ENCODE measurements at places on chromosomes 6 and 20.

GRCh38 chr6:30724906-30725667 lies 4.9 kb downstream of the TUBB start:
- DNase-seq, result no peak

GRCh38 chr6:112086744-112087135 lies 542 bp downstream of the TUBE1 start:
- DNase-seq, result no peak

GRCh38 chr6:40164345-40164755 lies 230.1 kb upstream of the MOCS1 start:
- DNase-seq, result no peak

GRCh38 chr20:11098888-11099287 lies 425.1 kb upstream of the JAG1 start:
- DNase-seq, result no peak

DNA sequence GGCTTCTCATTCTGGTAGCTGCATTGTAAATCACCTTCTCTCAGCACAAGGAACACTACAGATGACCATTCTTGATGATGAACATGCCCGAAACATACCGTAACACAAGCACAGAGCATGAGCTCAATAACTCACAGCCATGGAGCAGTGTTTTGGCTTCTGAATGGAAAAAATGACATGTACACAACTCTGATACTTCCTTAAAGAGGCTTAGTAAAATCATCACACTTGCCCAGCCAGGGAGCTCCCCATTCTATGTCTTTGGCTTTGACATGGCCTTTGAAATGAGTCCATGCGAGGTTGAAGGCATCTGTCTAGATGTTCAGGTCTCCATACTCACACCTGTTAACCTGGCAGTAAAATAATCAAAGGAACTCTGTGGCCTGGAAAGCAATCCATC lies 87.6 kb downstream of the MYB start:
- DNase-seq, result no peak

GRCh38 chr20:38144974-38145728 lies 19.9 kb downstream of the TGM2 start:
- DNase-seq, result no peak

GRCh38 chr6:98711380-98711779 lies 123.0 kb upstream of the POU3F2 start:
- DNase-seq, result no peak

- no peak for DNase-seq
Observed at GRCh38 chr6:7111095-7111690, 3.4 kb downstream of the RREB1 start.

DNA sequence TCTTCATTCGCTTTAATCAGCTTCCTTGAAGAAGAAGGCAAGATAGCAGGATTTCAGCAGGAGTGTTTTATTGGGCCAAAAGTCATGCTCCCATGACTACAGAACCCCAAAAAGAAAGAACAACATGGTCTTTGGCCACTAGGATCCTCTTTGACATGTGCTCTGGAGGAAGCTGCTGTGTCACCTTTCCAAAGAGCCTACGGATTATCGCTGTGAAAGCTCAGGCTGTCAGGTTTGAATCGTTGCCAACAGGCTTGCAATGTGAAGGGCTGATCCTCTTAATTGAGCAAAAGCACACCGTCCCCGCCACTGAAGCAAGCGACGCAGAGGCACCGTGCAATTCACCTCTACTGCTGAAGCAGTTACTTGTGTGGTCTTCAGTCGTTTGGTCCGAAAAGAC lies 29.0 kb downstream of the MYLIP start:
- DNase-seq, result no peak

DNA sequence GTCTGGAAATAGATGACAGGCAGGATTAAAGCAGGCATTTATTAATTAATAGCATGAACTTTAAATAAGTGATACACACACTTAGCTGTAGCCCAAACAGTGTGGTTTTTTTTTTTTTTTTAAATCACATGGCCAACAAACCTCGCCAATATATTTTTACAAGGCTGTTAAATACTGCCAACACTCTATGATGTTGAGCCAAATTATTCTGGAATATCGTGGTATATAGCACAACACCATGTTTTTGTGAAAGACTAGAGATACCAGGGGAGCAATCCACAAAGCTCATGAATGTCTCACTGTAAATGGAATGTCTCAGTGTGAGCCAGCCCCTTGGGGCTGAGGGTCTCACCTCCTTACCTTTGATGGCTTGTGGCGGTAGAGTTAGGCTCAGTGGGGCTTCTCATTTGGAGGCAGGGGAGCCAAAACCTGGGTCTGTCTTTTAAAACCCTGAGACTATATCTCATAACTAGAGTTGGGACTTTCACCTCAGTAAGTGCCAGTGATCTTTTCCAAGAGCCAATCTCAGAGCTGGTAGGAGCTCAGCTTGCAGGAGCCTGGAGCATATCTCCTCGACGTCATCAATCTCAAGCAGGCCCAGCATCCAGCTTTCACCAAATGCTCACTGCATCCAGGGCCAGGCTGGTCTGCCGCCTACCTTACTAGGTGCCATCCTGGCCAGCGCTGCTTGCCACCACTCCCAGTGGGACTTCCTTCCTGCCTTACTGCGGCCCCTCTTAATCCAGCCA lies 78.5 kb upstream of the FAM184A start:
- no peak for DNase-seq

DNA sequence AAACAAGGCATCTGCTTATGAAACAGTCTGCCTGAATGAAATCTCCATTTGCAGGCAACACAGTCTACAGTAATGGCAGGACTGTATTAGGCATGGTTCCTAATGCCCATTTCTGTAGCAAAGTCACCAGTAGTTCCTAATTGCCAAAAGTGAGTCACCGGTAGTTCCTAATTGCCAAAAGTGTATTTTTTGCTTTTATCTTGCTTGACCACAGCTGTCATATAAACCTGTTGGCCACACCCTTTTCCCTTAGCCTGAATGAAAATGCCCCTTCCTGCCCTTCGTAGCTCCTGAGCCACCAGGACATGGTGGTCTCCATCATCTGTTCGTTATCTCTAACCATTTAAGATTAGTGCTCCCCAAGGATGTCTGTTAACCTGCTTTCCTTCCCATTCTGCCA lies 34.5 kb downstream of the MTHFD1L start:
- no peak for DNase-seq

- no peak for DNase-seq
Observed at GRCh38 chr6:127997496-127998164, 96.8 kb upstream of the THEMIS start.

DNA sequence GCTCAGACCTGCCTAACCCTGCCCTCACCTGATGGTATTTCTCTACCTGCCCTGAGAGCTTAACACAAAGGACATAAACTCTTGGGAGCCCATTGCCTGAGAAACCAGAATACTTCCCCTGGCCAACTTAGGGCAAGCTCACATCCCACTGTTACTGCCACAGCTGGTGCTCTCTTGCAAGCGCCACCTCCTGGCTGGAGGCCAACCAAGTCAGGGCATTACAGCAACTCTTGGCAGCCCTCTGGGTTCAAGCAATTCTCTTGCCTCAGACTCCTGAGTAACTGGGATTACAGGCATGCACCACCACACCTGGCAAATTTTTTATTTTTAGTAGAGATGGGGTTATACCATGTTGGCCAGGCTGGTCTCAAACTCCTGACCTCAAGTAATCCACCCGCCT lies 70.1 kb downstream of the HECA start:
- DNase-seq, result no peak

- DNase-seq, result no peak
Observed at GRCh38 chr6:109083657-109084056, 11.0 kb downstream of the SESN1 start.

- peak; percentile 57 for DNase-seq
Observed at GRCh38 chr6:26327450-26328264, 37.3 kb upstream of the BTN3A2 start.

DNA sequence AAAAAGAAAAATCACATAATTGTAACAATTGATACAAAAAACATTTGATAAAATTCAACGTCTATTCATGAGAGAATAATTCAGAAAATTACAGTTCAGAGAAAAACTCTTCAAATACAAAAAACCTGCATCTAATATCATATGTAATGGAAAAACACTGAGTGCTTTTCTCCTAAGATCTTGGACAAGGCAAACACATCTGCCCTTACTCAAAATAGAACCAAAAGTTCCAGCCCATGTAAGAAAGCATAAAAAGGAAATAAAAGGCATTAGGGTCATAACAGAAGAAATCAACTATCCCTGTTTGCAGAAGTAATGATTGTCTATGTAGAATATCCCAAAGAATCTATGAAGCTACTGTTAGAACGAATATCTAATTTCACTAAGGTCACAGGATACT lies 721.4 kb downstream of the RFPL4B start:
- no peak for DNase-seq

GRCh38 chr6:42404484-42404883 lies 47.2 kb downstream of the TRERF1 start:
- DNase-seq, result no peak

GRCh38 chr20:10673176-10673841 lies 490 bp downstream of the JAG1 start:
- no peak for DNase-seq

DNA sequence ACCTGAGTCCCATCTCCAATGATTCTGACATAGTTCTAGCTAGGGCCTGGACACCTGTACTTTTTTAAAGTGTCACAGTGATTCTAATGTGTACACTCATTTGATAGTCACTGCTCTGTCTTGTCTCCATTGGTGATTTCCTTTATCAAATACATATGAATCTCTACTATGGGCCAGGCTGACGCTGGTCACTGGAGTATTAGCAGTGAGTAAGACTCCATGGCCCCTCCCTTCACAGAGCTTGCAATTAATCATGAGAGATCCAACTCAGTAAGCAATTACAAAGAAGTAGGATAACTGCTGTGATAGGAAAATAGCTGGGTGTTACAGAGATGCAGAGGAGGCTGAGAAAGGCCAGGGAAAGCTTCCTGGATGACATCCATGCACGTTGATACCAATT lies 19.3 kb upstream of the SASH1 start:
- no peak for DNase-seq

GRCh38 chr20:23024701-23025100 lies 10.4 kb upstream of the SSTR4 start:
- DNase-seq, result no peak

DNA sequence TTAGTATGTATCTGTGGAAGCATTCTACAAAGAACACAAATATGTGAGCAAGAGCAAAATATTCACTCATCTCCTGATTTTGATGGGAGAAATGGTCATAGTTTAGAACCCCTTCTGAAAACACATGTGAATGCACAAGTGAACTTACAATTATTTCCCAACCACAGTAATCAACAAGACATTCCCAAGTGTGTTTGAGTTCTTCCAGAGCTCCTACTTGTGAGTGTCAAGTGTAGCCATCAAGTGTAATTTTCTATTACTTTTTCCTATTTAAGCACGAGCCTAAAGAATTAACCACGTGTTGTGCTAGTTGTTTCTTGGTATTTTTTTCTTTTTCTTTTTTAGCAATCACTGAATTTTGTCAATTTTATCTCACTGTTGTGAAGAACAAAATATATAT lies 402.3 kb downstream of the NKAIN2 start:
- DNase-seq, result no peak

GRCh38 chr20:57030611-57031600 lies 235.5 kb downstream of the BMP7 start:
- no peak for DNase-seq

GRCh38 chr6:32799168-32799567 lies 17.6 kb downstream of the HLA-DOB start:
- no peak for DNase-seq

GRCh38 chr20:19137641-19138040 lies 74.8 kb upstream of the SLC24A3 start:
- DNase-seq, result no peak

DNA sequence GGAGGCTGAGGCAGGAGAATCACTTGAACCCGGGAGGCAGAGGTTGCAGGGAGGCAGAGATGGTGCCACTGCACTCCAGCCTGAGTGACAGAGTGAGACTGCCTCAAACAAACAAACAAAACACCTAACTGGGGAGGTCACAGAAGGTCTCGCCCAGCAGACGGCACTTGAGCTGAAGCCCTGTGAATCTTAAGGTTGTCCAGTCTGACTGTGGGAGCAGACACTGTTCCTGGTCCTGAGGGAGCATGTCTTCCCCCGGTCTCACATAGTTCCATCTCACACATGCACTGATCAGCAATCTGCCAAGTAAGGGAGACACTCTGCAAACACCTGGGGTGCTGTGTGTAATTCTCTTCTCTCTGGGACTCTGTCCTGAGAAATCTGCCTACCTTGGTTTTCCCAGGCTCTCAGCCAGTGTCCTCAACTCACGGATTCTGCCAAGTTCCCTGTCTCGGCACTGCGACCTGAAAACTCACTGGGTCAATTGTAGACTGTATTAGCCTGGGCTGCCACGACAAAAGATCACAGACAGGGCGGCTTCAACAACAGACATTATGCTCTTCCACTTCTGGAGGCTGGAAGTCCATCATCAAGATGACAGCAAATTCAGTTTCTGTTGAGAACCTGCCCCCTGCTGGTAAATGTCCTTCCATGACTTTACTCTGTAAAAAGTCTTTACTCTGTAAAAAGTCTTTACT lies 94.3 kb downstream of the JPH2 start:
- DNase-seq, result no peak

DNA sequence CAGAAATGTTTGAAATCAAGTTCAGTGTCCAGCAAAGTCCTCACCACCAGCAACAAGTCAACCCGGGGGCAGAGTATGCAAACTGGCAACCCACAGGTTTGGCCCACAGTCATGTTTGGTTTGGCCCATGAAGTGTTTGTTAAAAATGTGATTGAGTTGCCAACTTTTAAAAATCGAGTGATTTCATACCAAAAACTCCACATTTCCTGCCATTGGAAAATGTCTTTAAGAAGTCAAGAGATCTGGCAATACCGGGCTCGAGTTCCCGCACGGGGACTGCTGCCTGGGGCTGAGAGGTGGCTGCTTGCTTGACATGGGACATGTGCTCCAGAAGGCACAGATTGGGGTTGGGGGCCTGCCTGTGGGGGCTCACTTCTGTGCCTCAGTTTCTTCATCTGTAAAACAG lies 36.1 kb downstream of the PREX1 start:
- DNase-seq, result no peak
